Activated CD8-positive, alpha-beta memory T cell treated with anti-CD3 and anti-CD28 coated beads for 4 hours (primary cell): ENCODE measurements at places on chromosomes 1 and 21.

GRCh38 chr21:34795548-34796180 is 126.9 kb downstream of the CLIC6 start:
- DNase-seq = no peak

DNA sequence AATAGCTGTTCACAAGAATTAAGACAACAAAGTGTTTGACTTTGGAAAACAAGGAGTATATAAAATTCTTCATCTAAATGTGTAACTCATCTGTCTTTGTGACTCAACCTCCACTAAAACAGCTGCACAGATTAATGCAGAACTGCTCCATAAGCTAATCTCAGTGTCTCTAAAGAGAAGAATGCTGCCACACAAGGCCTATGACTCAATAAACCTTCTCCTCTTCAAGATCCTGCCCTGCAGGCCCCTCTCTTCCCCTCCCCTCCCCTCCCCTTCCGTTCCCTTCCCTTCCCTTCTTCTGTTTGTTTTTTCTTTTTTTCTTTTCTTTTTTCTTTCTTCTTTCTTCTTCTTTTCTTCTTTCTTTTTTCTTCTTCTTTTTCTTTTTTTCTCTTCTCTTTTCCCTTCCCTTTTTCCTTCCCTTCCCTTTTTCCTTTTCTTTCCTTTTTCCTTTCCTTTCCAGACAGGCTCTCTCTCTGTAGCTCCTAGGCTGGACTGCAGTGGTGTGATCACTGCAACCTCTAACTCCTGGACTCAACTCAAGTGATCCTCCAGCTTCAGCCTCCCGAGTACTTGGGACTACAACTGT is 1052.8 kb downstream of the BRINP3 start:
- DNase-seq = no peak

DNA sequence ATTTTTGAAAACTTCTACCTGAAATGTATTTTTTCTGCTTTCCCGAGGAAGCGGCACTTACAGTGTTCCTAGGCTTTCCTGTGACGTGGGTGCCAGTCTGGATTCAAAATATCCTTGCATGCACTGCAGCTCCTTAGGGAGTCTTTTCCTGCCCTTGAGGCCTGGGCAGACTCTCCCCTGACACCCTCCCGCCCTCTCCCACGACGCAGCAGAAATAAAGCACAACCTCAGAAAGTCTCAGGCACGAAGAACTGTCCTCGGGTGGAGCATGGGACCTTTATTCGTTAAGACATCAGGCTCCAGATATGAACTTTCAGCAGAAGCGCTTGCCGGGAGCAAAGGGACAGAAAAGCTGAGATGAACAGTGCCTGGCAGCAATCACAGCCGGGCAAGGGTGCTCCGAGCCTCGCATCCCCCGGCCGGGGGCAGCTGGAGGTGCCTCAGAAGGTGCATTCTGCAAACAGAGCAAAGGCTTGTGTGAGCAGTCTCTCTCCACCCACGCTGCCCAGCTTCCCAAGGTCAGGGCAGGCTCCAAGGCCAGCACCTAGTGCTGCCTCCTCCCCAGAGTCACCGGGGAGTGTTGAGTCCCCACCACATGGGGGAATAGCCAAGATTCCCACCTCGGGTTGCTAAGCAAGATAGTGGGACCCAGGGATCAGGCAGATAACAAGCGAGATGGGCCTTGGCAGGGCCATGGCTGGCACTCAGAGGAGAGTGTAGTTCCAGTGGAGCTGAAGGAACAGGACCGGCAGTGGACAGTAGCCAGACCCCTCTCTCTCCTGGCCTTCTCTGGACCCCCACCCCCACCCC is 3.2 kb downstream of the TFF3 start:
- no peak for DNase-seq

GRCh38 chr21:41283211-41283818 is 33.3 kb upstream of the FAM3B start:
- peak; percentile 20 for DNase-seq

DNA sequence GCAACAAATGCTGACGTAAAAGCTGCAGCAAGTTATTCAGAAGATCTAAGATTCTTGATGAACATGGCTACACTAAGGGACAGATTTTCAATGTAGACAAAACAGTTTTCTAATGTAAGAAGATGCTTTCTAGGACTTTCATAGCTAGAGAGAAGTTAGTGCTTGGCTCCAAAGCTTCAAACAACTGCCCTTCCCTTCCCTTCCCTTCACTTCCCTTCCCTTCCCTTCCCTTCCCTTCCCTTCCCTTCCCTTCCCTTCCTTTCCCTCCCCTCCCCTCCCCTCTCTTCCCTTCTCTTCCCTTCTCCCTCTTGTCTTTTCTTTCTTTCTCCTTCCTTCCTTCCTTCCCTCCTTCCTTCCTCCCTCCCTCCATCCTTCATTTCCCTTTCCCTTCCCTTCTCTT is 365.3 kb upstream of the ADGRL4 start:
- no peak for DNase-seq

DNA sequence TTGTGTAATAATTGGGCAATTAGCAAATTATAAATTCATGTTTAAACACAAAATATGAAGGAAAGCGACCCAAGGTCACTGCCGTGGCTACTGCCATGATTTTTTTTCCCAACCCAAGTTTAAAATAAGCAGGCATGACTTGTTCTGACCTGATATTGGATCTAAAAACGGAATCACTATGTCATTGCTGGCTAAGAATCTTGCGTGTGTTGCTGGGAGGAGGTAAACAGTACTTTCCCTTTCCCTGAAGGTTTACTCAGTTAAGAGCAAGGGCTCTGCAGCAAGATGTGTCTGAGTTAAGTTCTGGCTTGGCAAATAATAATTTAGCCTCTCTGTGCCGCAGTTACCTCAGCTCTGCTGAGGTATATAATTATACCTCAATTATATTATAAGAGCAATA is 125.7 kb upstream of the L1TD1 start:
- no peak for DNase-seq

GRCh38 chr1:160664573-160665051 is 17.8 kb upstream of the SLAMF1 start:
- DNase-seq = no peak

- DNase-seq = no peak
These were observed 10.6 kb downstream of the HCRTR1 start for GRCh38 chr1:31627930-31628559.

GRCh38 chr21:43699933-43700599 is 18.9 kb upstream of the PDXK start:
- DNase-seq = no peak

DNA sequence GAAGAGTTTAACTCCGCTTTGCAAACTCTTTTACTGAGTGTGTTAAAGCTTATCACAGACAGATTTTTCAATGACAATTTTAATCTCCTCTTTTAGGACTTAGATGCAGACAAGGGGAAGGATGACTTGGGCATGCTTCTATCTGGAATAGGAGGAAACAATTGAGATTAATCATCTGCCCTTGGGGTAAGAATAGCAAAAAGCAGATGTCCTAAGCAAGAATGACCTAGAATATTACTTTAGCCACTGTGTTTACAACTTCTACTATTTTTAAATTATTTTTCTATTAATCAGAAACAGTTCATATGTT is 569.0 kb upstream of the ADGRL2 start:
- no peak for DNase-seq

DNA sequence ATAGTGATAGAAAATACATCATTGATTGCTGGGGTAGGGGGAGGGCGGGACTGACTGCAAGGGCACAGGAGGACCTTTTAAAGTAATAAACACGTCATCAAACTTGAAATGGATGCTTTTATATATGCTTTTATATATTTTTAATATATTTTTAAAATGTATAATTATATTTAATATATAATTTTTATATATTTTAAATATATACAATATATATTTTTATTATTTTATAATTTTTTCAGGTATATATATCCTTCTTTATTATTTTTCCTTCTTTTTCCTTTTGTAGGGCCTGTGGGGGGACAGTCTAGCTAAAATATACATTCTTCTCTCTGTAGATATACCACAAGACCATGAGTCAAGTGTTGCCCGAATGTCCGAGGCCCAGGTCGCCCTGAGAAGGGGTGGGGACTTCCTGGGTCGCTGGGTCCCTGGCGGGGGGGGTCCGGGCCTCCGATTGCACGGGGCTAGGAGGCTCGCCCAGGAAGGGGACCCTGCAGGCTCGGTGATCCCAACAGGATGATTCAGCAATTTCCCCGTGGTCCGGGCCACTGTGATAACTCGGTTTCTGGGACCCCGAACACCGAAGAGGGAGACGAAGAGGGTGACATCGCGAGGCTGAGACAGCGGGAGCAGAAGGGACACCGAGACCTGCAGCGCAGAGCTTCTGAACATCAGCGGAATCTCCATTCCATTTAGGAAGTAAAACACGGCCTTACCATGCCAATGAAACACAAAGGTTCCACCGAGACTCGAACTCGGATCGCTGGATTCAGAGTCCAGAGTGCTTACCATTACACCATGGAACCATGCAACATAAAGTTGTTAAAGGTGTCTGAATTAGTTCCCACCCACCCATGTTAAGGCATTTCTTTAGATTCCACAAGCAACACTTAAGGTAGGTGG is 112.5 kb upstream of the NBPF11 start:
- no peak for DNase-seq
